ENCODE measurements at places on chromosomes 6 and 20.

DNA sequence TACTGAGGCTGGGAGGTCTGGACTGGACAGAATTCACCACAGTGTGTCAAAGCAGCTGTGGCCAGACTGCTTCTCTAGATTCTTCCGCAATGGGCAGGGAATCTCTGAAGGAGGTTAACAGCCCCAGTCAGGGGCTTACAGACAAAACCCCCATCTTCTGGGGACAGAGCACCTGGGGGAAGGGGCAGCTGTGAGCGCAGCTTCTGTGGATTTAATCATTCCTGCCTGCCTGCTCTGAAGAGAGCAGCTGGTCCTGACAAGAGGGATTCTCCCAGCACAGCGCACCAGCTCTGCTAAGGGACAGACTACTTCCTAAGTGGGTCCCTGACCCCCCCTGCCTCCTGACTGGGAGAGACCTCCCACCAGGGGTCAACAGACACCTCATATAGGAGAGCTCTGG is 32.5 kb upstream of the UNC93A start:
- no peak for DNase-seq

DNA sequence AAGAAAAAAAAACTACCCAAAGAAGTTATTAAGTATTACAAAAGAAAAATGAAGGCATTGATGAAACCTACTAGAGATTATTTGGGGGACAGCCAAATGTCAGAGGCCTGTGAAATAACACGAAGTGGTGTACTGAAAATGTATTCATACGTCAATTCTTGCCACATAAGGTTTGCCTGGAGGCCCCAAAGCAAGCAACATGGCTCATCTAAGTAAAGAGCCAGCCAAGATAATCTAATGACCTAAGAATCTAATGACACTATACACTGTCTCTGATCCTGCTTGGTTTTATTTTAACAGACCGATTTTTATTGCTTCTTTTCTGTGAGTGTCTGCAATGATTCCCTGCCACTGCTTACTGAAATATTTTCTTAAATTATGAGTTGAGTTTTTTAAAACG is 34.7 kb downstream of the FILIP1 start:
- no peak for DNase-seq

GRCh38 chr6:16129623-16130401 is 926 bp downstream of the MYLIP start:
- peak; percentile 22 for DNase-seq

- no peak for DNase-seq
These were observed 281.4 kb upstream of the MAP3K7 start for GRCh38 chr6:90868256-90868655.

- DNase-seq, result peak; percentile 12
These were observed 199.1 kb downstream of the COL9A1 start for GRCh38 chr6:70103798-70104197.

DNA sequence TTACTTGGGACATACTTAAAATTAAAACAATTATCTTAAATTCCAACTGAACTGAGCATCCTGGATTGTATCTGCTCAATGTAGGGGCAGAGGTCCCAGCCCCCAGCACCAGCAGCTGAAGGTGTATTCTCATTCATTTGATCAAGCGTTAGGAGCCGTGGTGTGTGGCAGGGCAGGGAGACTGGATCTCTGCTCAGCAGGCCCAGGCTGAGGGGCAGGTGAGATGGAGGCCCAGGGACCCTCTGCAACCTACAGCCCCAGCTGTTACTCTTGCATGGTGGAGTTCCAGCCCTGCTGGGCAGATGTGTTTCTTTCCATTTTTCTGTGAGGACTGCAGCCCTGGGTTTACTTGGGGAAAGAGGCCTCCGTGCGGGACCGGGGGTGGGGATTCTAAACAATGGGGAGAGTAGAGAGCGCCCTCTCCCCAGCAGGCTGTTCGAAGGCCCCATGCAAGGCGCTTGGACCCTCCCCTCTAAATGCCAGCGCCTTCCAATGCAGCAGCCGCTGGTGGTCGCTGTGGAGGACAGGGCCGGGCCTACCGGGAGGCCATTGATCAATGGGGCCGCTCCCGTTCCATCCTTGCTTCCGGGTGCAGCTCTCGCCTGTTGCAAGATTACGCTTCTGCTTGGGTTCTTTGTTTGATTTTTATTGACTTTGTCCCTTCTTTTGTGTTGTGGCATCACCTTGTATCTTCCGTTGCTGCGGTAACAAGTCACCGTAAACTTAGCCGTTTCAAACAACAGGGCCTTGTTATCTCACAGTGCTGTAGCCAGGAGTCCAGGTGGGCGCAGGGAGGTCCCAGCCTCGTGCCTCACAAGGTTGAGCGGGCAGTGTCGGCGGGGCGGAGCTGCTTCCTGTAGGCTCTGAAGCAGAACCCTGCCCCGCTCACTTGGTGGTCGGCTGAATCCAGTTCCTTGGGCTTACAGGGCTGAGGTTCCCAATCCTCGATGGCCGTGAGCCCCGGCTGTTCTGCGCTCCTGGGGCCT is 134.8 kb upstream of the PHACTR3 start:
- DNase-seq, result no peak

DNA sequence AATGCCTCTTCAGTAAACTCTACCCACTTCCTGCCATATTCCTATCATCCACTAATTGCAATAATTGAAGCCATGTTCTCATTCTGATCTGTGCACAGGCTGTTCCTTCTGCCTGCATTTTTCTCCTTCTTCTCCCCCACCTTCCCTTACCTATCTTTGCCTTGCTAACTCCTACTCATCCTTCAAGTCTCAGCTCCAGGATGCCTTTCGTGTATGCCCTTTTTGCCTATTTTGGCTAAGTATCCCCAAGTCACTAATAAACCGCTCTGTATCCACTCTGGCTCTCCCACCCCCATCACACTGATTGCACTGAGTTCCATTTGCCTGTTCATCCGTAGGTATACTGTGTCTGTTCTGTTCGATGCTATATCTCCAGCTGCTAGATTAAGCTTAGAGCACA is 6.3 kb upstream of the RPN2 start:
- no peak for DNase-seq

DNA sequence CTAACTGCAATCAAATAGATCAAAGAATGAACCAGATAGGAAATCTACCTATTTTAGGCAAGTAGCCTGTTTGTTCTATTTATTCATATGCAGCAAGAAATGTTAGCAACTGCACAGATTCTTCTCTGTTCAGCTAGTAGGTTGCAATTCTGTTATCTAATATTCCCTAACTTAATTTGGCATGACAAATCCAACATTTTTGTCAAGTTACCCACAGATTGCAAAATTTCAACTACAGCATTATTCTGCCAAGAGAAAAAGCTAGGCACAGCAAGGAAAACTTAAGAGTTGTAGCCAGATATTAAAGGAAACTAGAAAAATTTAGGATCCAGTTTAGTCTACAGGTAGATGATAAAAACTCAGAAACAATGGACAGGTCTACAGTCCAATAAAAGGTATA is 104.4 kb upstream of the SYNCRIP start:
- no peak for DNase-seq

DNA sequence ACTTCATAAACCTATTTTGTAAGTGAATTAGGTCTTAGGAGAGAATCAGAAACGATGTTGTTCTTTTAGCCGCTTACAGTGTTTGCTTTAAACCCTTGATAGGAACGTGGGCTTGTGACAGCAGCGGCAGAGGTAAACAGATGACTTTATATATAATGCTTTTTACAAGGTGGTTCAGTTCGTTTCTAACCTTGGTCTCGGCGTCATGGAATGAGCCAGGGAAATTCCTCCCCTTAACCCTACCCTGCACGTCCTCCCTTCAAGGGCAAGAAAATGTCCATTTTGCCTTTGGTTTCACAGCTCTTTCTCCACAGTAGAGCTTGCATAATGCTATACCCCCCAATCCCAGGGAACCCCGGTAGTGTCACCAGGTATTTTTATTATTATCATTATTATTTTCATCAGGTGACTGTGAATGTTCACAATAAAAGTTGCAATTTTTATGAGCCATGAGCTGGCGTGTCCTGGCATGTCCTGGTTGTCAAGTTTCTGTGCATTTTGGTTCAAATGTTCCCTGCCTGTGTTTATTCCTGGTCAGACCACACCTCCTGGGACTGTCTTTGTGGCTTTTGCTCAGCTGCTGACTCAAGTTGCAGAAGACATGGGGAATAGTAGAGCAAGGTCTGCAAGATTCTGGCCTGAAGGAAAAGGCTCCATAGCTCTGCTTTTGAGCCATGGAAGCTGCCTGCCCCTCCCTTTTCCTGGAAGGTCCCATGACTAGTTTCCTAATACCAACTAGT is 112.8 kb upstream of the BMP2 start:
- peak; percentile 72 for DNase-seq

DNA sequence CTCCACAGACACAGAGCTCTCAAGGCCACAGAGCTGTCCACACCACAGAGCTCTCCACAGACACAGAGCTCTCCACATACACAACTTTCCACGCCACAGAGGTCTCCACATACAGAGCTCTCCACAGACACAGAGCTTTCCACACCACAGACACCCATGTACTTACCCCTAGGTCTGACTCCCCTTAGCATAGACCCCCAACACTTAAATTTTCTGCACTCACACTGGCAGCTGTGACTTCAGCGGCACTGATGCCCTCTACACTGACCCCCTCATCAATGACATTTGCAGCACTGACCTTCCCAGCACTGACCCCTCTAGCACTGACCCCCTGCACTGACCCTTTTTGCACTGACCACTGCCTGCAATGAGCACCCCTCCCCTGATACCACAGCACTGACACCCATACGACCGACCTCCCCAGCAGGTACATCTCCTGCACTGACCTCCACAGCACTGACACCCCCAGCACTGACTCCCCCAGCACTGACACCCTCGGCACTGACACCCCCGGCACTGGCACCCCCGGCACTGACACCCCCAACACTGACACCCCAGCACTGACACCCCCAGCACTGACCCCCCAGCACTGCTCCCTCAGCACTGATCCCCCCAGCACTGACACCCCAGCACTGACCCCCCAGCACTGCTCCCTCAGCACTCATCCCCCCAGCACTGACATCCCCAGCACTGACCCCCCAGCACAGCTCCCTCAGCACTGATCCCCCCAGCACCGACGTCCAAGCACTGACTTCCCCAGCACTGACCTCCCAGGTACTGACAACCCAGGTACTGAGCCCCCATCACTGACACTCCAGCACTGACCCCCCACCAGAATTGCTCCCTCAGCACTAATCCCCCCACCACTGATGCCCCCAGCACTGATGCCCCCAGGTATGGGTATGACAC is 56.5 kb downstream of the ERMARD start:
- DNase-seq, result no peak

- DNase-seq, result no peak
These were observed 18.2 kb upstream of the ECI2 start for GRCh38 chr6:4153514-4153985.

DNA sequence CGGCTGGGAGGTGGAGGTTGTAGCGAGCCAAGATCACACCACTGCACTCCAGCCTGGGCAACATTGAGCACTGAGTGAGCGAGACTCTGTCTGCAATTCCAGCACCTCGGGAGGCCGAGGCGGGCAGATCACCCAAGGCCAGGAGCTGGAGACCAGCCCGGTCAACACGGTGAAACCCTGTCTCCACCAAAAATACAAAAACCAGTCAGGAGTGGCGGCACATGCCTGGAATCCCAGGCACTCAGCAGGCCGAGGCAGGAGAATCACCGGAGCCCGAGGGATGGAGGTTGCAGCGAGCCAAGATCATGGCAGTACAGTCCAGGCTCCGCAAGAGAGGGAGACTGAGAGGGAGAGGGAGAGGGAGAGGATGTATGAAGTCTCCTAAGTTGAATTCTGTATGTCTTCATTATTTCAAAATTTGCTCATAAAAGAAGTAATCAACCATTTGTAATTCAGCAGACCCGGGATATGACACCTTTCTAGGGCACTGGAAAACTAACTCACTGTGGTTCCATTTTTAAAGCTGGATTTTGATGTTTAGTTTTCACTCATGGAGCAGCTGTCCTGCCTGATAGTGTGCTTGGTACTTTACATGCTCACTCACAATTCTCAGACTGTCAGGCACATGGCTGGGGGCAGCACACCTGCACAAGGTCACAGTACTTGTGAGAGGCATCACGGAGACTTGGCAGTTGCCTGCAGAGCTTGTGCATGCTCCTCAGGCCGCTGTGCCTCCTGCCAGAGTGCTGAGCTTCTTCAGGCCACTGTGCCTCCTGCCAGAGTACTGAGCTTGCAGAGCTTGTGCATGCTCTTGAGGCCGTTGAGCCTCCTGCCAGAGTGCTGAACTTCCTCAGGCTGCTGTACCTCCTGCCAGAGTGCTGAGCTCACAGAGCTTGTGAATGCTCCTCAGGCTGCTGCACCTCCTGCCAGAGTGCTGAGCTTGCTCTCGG is 106.2 kb downstream of the ERMARD start:
- DNase-seq, result no peak

GRCh38 chr6:132690678-132691077 is 23.2 kb downstream of the VNN1 start:
- DNase-seq, result no peak

- no peak for DNase-seq
These were observed 51.7 kb downstream of the FAM50B start for GRCh38 chr6:3900744-3901336.

DNA sequence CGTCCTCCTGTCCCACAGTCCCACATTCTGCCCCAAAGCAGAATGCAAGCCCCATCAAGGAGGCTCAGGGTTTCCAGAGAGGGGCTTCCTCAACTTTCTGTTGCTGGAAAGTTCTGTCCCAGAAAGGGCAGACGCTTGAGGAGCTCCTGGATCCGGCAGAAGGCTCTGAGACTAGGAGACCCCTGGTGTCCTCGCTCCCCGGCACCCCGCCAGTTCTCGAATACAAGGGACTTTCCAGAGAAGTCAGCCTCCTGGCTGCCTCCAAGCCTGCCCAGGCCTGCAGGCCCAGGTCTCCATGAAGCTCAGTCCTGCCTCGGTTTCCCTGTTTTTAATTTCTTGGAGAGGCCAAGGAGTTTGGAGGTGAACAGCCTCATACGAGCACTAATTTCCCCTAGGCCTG is 150.4 kb downstream of the CEBPB start:
- no peak for DNase-seq

GRCh38 chr6:124719913-124720312 is 242.3 kb upstream of the RNF217 start:
- DNase-seq, result no peak

DNA sequence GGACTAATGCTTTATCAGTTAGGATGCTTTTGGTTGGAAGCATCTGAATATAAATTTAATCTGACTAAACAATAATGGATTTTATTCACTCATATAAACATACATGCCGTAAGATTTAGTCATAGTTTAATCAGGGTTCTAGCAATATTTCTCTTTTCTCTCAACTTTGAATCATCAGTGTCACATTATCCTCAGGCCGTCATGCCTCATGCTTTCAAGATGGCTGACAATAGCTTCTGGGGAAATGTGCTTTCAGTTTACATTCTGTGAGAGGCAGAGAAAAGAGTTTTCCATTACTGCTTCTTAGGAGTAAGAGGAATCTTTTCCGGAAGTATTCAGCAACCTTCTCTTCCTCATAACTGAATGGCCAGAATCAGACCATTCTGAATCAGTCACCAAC is 162.2 kb downstream of the GJA1 start:
- DNase-seq, result peak; percentile 6

DNA sequence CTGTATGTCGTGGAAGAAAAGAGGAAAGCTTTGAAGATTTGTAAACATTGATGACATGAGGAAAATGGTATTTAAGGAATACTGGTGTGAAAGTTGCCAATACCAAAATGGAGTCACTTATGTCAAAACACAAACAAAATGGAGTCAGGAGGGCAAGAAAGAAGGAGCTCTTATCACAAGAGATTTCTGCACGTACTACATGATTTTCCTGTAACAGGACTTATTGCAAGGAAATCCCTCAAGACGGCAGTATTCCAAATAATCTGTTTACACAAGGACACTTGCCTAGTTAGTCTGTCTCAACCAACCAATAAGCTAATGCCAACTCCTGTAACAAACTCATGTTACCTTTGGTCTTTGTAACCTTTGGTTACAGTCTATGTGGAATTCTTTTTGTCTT is 29.8 kb downstream of the SLC2A12 start:
- no peak for DNase-seq
